ENCODE measurements at places on chromosomes 6 and 20.

DNA sequence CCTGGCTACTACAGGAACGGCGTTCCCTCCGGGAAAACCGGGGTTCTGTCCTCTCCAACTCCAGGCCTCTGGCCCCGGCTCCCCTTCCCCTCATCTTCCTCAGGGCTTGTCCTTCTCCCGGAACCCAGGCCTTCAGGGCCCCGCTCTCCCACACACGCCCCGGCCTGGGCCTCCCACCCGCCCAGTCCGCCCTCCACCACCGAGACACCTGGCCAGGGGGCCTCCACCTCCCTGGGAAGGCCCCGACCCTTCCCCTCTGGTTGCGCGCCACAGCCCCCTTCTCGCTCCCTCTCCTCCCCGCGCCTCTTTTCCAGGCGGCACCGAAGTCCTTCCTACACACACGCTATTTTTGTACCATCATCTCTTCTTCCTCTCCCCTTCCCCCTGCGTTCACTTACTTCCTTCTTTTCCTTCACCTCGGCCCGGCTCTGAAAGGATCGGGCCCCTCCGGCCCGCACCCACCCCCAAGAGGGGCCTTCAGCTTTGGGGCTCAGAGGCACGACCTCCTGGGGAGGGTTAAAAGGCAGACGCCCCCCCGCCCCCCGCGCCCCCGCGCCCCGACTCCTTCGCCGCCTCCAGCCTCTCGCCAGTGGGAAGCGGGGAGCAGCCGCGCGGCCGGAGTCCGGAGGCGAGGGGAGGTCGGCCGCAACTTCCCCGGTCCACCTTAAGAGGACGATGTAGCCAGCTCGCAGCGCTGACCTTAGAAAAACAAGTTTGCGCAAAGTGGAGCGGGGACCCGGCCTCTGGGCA, 1.3 kb upstream of the SIRPA start:
- DNase-seq, result no peak

DNA sequence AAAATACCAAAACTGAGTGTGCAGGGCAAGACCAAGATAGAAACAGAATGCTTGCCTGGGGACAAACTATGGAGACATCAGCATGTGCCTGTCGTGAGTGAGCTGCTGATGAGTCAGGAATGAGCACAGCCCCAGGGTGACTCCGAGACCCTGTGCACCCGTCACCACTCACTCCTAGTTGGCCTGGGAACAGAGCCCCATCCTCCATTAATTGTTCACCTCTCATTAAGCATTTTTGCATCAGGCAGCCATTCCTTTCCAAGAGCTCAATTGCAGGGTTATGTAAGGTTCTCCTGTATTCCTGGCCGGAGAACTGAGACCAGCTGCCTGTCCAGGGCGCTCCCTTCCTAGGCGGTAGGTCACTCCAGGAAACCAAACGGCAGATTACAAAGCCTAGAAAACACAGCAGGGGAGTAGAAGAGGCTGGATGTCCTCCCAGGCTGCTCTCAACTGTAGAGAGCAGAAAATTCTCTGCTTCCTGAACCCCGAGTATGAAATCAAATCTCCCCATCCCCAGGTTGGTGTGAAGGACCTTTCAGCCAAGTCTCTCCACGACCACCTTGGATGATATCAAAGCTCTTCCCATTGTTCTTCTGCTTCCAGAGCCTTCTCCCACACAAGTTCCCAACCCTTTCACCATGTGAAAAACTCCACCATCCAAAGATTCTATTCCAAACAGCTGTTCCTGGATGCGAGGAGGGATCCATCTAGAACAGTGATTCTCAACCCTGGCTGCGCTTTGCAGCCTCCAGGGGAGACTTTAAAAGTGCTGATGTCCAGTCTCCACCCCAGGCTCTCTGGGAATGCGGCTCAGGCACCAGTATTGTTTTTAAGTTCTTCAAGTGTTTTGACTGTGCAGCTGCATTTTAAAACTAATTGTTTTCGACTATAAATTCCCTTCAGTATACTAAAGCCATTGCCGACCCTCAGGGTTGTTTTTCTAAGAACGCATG, 532.6 kb upstream of the JARID2 start:
- no peak for DNase-seq

- DNase-seq, result no peak
Observed at GRCh38 chr20:38202982-38203293, 37.9 kb upstream of the TGM2 start.

DNA sequence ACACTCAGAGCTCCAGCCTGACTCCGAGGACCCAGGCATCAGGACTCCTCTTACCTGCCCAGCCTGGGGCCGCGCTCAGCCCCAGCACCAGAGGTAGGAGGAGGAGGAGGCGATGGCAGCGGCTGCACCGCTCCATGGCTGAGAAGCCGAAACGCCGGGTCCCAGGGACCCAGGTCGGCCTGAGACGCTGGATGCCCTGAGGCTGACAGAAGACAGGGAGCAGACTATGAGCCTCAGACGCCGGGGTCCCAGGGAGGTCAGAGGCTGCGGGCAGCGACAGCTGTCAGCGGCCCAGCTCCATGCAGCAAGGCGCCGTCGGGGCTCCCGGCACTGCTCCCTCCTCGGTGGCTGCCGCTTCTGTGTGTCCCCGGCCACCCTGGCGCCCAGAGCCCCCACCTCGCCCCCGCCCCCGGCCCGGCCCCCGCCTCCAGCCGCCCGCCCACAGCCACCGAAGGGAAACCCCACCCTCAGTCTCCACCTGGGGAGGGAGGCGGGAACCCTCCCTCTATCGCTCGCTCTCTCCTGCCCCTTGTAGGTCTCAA, at the start of gene COL11A2:
COL11A2 (minus strand) TSS at position 363 of the 542 bp plus-strand sequence; CDS start at position 136, 227 bp downstream.
- no peak for DNase-seq

DNA sequence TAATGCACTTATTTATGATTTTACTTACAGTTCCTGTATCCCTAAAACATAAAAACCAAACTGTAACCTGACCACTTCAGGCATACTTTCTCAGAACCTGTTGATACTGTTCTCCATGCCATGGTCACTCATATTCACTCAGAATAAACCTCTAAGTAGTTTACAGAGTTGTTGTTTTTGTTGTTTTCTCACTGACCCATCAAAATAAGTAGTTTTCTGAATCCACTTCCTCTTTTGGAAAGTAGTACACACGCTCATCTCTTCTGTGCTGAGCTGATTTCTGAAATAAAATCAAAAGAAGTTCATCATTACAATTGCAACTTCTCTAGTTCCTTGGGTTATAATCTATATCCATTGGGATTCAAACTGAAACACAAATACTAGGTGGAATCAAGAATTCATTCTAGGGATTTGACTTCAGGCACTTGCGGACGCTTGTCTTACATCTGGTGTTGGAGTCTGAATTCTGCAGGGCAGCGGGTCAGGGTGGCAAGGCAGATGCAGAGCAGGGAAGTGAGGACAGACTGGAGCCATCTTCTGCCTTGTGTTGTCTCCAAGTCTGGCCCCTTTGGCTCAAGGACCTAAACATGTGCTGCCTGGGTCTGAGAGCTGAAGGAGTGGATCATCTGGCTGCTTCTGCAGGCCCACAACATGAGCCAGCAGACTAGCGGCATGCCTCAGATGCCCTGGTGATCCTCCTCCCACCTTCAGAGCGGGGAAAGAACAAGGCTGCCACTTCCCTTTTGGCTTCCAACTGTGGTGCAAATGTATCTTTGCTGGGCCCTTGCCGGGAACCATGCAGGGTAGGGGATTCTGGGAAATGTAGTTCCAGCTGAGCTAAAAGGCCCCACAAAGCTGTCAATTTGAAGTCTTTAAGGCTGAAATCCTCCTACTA, 167.9 kb upstream of the MYLIP start:
- no peak for DNase-seq

DNA sequence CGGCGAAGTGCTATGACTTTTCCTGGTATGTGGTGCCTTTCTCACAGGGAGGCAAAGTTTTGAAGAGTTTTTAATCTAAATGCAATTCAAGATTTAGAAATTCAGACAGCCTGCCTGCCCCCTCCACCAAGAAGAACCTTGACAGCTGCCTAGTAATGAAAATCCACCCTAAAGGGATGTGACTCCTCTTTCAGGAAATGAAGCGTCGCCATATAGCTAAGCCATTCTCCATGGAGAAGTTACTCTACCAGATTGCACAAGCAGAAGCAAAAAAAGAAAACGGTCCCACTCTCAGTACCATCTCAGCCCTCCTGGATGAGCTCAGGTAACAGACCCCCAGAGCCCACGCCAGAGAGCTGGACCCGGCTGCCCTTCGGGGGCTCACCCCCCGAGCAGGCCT, 150.1 kb downstream of the DTNBP1 start:
- DNase-seq, result no peak

DNA sequence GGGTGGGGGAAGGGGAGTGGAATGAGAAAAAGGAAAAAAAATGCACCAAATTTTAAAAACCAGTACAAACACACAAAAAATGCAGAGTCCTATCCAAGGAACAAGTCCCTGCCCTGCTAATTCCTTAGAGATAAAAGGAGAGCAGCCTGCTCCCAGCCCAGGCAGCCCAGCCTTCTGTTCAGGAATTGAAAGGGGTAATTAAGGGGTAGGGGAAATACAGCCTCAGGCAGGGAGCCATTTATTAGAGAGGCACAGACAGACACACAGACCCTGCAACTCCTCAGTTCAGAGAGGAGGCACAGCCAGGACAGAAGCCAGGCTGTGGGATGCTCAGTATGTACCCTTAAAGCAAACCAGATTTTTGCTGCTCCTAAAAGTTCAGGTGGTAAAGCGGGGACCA, 137.2 kb downstream of the EYA2 start:
- DNase-seq, result no peak

GRCh38 chr20:55974491-55975202, 30.7 kb downstream of the CBLN4 start:
- no peak for DNase-seq

GRCh38 chr6:159959976-159960384, 8.9 kb upstream of the IGF2R start:
- no peak for DNase-seq

- no peak for DNase-seq
Observed at GRCh38 chr6:132011582-132011981, 60.4 kb upstream of the CCN2 start.

DNA sequence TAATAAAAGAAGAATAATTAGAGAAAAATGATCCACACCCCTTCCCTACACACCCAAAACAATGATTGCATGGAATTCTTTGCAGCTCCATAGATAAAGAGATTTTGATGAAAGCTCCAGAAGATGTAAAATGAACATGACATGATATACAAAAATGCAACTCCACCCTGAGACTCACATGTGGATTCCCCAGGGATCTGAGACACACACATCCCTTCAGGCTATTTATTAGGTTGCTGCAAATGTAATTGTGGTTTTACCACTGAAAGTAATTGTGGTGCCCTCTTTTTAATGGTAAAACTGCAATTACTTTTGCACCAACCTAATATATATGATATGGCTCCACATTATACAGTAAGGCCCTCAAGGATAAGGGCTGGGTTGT, 40.4 kb upstream of the TBC1D7 start:
- DNase-seq, result no peak

DNA sequence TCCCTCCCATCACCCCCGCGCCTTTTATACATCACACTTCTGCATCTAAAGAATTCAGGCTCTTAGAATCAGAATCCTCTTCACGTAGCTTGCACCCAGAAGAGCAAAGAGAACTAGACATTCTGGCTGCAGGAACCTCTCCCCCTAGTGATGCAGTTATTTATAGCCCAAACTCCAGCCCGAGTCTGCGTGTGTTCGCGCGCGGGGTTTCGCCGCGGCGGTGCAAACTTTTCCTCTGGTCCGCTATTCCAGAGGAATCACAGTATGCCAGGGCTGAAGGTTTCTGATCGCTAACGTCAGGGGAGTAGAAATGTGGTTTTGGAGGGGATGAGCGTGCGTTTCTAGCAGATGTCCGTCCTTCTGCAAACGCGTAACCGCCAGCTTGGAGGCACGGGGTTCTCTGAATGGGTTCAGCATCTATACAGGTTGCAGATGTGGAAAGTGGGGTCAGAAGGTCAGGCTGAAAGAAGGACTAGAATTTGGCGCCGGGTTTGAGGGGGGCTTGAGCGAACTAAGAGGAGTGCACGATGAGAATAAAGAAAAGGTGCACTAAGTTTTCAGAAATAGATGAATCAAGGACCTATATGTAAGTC, 1.8 kb downstream of the EPHA7 start:
- DNase-seq, result peak; percentile 47

GRCh38 chr20:50664254-50664653, 27.1 kb downstream of the RIPOR3 start:
- no peak for DNase-seq

GRCh38 chr6:166619912-166620311, 7.1 kb downstream of the RPS6KA2 start:
- DNase-seq, result no peak

GRCh38 chr6:129130959-129131681, 248.2 kb downstream of the LAMA2 start:
- DNase-seq, result no peak

- no peak for DNase-seq
Observed at GRCh38 chr6:118660218-118660569, 8.8 kb upstream of the CEP85L start.

DNA sequence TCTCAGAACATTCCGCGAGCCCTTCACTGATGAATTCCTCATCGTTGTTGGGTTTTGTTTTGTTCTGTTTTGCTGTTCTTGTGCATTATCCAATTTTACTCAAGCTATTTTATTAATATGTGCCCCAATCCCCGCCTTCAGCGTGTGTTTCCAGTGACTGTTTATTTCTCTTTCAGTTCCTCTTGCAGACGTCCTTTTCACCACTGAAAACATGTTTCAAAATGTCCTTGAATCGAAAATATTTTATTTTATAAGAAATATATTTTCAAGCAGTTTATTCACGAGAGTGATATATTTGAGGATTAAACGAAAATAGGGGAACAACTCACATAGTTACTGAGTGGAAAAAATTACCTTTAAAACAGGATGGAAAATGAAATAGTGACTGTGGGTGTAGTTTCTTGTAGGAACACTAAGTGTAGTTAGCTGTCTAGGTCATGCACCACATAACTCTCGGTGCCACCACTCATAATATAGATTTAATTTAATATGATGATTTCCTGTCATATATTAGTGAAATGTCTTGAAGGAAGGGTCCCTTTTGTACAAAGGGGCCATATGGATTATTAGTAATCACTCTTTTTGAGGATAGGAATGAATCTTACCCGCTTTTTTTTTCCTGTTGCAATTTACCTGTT, 45.3 kb upstream of the HDDC2 start:
- no peak for DNase-seq

DNA sequence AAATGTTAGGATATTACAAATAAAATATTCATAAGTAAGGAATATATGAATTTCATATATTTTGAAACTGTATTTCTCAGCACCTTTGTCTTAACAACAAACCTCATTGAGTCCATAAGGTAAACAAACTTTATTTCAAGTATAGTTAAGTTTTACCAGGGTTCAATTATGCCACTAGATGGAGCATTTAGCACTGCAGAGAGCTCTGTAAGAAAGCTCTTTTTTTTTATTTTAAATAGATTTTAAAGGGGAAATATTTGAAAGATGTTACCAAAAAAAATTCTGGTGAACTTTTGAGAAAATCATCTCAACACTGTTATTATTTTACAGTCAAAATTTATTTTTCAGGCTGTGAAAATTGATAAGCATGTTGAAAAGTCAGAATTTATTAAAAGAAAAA, 955.2 kb upstream of the EYS start:
- DNase-seq, result no peak

All from right renal pelvis (tissue), 4 donors.